Heart left ventricle (tissue), 16 donors: ENCODE measurements at places on chromosomes 4 and X.
A peak's percentile ranks its signal among the peaks of the same experiment; 100 is the strongest.

DNA sequence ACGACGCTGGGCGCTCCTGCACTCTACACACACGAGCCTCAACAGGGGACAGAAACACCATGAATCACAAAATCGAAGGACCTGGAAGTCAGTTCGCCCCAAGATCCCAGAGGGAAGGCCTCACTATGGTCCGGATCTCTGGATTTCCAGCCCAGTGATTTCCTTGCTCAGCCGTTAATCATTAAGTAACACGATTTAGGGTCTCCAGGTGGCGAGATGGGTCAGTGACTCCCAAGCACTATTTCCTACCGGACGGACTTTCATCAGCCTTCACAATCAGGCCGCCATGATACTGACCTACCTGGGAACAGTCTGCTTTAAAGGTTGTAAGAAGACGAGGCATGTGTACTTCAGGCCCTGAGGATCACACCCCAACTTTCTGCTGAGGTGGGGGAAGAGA is 63.7 kb downstream of the FAT1 start:
- no peak for DNase-seq
- H3K27me3 ChIP-seq = no peaks in the 10 kb centered on the region
- no peaks in the 10 kb centered on the region for H3K4me1 ChIP-seq
- H3K36me3 ChIP-seq = no peaks in the 10 kb centered on the region
- H3K27ac ChIP-seq = no peak overlapping the region
- H3K4me3 ChIP-seq = no peak overlapping the region

GRCh38 chrX:57595381-57595811 is 3.6 kb downstream of the ZXDB start:
- H3K27me3 ChIP-seq = no peaks in the 10 kb centered on the region
- DNase-seq = no peak
- peak overlapping the region; percentile 16 for H3K4me3 ChIP-seq
- no peaks in the 10 kb centered on the region for H3K4me1 ChIP-seq

- H3K36me3 ChIP-seq = no peaks in the 10 kb centered on the region
- H3K27ac ChIP-seq = no peak overlapping the region
- H3K4me3 ChIP-seq = no peak overlapping the region
- H3K27me3 ChIP-seq = no peaks in the 10 kb centered on the region
Measured at GRCh38 chr4:76610751-76611547, 175.9 kb downstream of the SHROOM3 start.

GRCh38 chrX:45771560-45772340 is 571.1 kb upstream of the DIPK2B start:
- peak overlapping the region; percentile 56 for H3K4me3 ChIP-seq
- peak overlapping the region; percentile 75 for H3K27ac ChIP-seq
- H3K36me3 ChIP-seq = no peaks in the 10 kb centered on the region
- no peaks in the 10 kb centered on the region for H3K27me3 ChIP-seq

GRCh38 chrX:14872355-14872754 is 514 bp downstream of the FANCB start:
- H3K4me1 ChIP-seq = no peaks in the 10 kb centered on the region
- peak overlapping the region; percentile 74 for H3K4me3 ChIP-seq
- no peak for DNase-seq
- no peaks in the 10 kb centered on the region for H3K36me3 ChIP-seq
- no peak overlapping the region for H3K27ac ChIP-seq

DNA sequence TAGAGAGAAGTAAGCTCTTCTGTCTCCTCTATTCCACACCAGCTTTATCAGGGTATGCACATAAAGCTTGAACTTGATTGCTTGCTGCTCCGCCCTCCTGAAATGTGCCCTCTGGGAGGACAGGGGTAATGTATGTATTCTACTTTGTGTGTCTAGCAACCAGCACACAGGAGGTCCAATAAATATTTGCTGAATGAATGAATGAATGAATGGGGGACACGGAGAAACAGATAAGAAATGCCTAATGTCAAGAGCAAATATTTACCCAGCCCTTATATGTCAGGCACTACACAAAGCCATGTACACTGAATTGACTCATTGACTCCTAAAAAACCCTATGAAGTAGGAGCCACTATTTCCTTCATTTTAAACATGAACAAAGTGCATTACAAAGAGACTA is 2.3 kb upstream of the MSL3 start:
- DNase-seq = no peak
- H3K36me3 ChIP-seq = no peaks in the 10 kb centered on the region
- no peak overlapping the region for H3K27ac ChIP-seq
- H3K4me1 ChIP-seq = peaks cover 7% of the 10 kb centered on the region

DNA sequence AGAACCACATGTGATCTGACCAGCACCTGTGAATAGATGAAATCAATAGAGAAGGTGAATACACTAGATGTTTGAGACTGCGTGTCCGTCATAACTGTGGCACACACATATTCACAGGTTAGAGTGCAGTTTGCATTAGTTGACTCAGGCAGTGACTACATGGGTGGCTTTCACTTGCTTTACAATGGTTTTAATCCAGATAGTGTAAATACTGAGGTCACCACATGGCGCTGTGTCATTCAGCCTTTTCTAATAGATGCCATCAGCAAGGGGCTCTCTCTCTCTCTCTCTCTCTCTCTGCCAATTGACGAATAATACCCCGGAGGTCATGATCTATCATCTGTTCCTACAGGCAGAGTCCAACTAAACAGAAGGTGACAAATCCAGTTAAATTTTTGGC is 30.7 kb upstream of the FGF13 start:
- no peaks in the 10 kb centered on the region for H3K36me3 ChIP-seq
- H3K4me3 ChIP-seq = no peak overlapping the region
- no peaks in the 10 kb centered on the region for H3K27me3 ChIP-seq
- DNase-seq = no peak

GRCh38 chrX:49233176-49233575 is at the start of gene CACNA1F:
CACNA1F (minus strand) TSS chrX:49233340; CDS start chrX:49233309, 31 bp downstream.
- H3K27me3 ChIP-seq = no peaks in the 10 kb centered on the region
- H3K4me1 ChIP-seq = no peaks in the 10 kb centered on the region
- peak within 1 kb of the TSS; percentile 17 for H3K4me3 ChIP-seq
- DNase-seq = no peak
- no peaks in the 10 kb centered on the region for H3K36me3 ChIP-seq

GRCh38 chr4:15906020-15906443 is 32.5 kb downstream of the FGFBP1 start:
- no peak overlapping the region for H3K4me3 ChIP-seq
- no peak for DNase-seq
- no peak overlapping the region for H3K27ac ChIP-seq

- H3K4me1 ChIP-seq = peaks cover 3% of the 10 kb centered on the region
- H3K36me3 ChIP-seq = peaks cover 25% of the 10 kb centered on the region
- peak overlapping the region; percentile 44 for H3K27ac ChIP-seq
- no peak for DNase-seq
- H3K27me3 ChIP-seq = no peaks in the 10 kb centered on the region
Measured at GRCh38 chrX:136203951-136204350, 47.2 kb downstream of the MAP7D3 start.

DNA sequence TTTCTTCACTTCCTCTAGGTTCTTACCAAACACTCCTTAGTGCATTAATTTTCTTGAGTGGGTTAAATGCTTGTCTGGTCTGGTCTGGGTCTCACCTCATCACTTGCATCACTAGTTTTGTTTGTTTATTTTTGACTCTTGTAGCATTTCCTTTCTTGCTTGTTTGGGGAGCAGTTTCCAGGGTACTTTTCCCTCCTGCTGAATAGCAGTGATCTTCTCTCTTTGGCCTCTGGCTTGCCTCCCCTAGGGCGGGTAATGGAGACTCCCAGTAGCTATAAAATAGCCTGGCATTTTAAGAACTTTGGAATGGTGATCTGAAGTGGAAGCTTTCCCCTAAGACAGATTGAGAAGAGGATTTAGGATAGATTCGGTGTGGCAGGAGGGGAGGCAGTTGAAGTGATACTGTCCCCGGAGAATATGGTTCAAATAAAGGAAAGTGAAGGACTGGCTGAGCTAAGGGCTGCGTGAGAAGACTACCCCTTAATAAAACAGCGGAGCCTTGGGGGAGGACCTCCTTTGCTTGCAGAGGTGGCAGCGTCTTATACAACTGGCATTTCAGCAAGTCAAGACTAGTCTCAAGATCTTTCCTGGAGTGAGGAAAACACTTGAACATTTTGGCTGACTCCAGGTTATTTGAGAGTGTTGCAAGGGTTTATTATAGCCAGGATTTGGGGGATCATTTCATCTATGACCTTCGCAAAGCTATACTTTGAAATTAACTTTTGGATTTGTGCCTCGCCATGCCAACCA is 190.6 kb downstream of the FRAS1 start:
- H3K4me3 ChIP-seq = no peak overlapping the region
- H3K4me1 ChIP-seq = no peaks in the 10 kb centered on the region

GRCh38 chrX:107542500-107542899 is 85.8 kb upstream of the PRPS1 start:
- H3K4me1 ChIP-seq = no peaks in the 10 kb centered on the region
- no peak overlapping the region for H3K27ac ChIP-seq
- H3K27me3 ChIP-seq = no peaks in the 10 kb centered on the region
- H3K36me3 ChIP-seq = no peaks in the 10 kb centered on the region
- no peak for DNase-seq
- H3K4me3 ChIP-seq = no peak overlapping the region

- peaks cover 10% of the 10 kb centered on the region for H3K36me3 ChIP-seq
- DNase-seq = peak; percentile 43
- H3K4me1 ChIP-seq = peaks cover 42% of the 10 kb centered on the region
- H3K27me3 ChIP-seq = no peaks in the 10 kb centered on the region
- no peak overlapping the region for H3K4me3 ChIP-seq
- H3K27ac ChIP-seq = peak overlapping the region; percentile 73
Measured at GRCh38 chr4:7822877-7823276, 116.8 kb downstream of the AFAP1 start.

DNA sequence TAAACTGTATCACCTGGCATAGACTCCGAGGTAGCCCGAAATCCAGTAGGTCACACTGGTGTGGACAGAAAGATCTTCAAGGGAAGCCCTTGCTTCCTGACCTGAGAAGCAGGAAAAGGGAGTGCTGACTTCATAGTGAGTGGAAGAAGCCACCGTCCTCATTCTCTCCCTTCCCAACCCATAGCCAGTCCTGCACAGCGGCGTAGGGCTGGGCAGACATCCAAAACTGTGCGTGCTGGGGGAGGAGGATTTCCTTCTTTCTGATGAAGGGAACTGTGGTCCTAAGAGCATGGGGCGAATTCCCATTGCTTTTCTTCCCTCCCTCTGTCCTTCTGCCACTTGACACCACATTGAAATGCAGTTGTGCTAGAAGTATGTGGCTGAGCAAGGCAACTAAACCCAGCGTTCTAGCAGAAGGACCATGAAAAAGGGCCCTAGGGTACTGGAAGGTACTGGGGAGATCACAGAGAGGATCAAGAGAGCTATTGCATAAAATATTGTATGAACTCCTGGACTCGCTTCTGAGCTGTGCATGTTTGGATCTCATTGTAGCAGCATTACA is 66.9 kb downstream of the STOX2 start:
- DNase-seq = peak; percentile 57
- peaks cover 14% of the 10 kb centered on the region for H3K4me1 ChIP-seq
- H3K27me3 ChIP-seq = no peaks in the 10 kb centered on the region
- H3K4me3 ChIP-seq = no peak overlapping the region
- H3K27ac ChIP-seq = no peak overlapping the region
- H3K36me3 ChIP-seq = no peaks in the 10 kb centered on the region

DNA sequence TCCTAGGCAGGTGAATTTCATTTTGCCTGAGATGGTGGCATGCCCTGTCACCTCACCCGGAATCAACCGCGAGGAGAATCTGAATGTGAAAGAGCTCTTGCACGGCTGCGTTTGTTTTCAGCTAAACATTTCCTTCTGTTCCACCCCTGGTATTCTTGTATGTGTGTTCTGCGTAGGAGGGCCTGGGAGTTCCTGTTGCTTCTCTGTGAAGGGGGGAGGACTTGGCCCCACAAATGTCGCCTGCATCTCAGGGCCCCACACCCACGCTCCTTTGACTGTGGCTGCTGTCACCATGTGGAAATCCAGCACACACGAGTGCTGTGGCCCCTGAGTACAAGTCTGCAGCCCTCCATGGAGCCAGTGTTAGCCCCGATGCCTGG is 45.8 kb upstream of the CLCN4 start:
- H3K36me3 ChIP-seq = no peaks in the 10 kb centered on the region
- peaks cover 45% of the 10 kb centered on the region for H3K4me1 ChIP-seq
- H3K27ac ChIP-seq = peak overlapping the region; percentile 27
- DNase-seq = no peak

- peaks cover 5% of the 10 kb centered on the region for H3K27me3 ChIP-seq
- DNase-seq = no peak
- H3K4me3 ChIP-seq = no peak overlapping the region
- no peak overlapping the region for H3K27ac ChIP-seq
- H3K36me3 ChIP-seq = no peaks in the 10 kb centered on the region
Measured at GRCh38 chr4:80268081-80268823, 1.8 kb downstream of the FGF5 start.

DNA sequence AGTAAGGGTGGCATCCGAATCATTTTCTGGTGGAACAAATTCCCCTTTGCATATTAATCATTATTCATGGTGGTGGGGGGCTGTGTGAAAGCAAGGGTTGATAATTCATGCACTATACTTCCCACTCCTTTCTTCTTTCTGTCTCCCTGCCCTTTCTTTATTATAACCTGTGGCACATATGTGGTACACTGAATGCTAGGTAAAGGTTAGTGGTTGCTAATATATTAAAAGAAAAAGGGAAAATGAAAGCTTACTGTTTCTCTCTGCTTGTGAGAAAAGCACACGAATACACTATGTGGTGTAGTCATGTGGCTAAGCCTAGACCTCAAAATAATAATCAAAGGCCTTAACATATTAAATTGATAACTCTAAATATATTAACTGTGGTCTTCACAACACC is 178.4 kb upstream of the RPS6KA3 start:
- H3K36me3 ChIP-seq = no peaks in the 10 kb centered on the region
- DNase-seq = no peak
- no peak overlapping the region for H3K4me3 ChIP-seq
- H3K4me1 ChIP-seq = no peaks in the 10 kb centered on the region

GRCh38 chr4:28106155-28106554 is 1245.5 kb downstream of the STIM2 start:
- H3K27ac ChIP-seq = no peak overlapping the region
- H3K4me1 ChIP-seq = no peaks in the 10 kb centered on the region
- H3K36me3 ChIP-seq = no peaks in the 10 kb centered on the region
- H3K27me3 ChIP-seq = no peaks in the 10 kb centered on the region
- no peak overlapping the region for H3K4me3 ChIP-seq

DNA sequence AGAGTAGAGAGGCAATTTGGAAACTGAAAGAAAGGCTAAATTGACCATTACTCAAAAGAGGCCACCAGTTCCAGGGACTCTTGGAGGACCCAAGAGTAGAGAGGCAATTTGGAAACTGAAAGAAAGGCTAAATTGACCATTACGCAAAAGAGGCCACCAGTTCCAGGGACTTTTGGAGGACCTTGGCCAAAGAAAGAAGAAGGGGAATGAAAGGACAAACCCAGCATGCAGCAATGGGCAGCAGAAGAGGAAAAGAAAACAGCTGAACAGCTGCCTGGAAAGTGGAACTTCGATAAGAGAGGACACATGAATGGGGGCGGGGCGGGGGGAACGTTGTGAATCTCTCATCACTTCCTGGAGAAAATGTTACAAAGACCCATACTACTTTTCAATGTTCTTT is 80.8 kb downstream of the PALLD start:
- DNase-seq = peak; percentile 20
- no peak overlapping the region for H3K27ac ChIP-seq
- H3K36me3 ChIP-seq = no peaks in the 10 kb centered on the region
- peaks cover 22% of the 10 kb centered on the region for H3K4me1 ChIP-seq
- H3K27me3 ChIP-seq = no peaks in the 10 kb centered on the region
- H3K4me3 ChIP-seq = no peak overlapping the region

GRCh38 chr4:123976285-123976684 is 579.7 kb downstream of the SPRY1 start:
- no peak overlapping the region for H3K27ac ChIP-seq
- no peaks in the 10 kb centered on the region for H3K4me1 ChIP-seq
- no peaks in the 10 kb centered on the region for H3K27me3 ChIP-seq
- no peaks in the 10 kb centered on the region for H3K36me3 ChIP-seq
- DNase-seq = no peak

- no peak overlapping the region for H3K4me3 ChIP-seq
- H3K36me3 ChIP-seq = no peaks in the 10 kb centered on the region
- H3K27ac ChIP-seq = no peak overlapping the region
- H3K4me1 ChIP-seq = no peaks in the 10 kb centered on the region
- no peak for DNase-seq
Measured at GRCh38 chr4:22708961-22709360, 16.2 kb downstream of the GBA3 start.
